Endothelial cell (in vitro differentiated cells): ENCODE measurements at places on chromosomes 2 and 18.

GRCh38 chr18:10054366-10054765 lies 140.6 kb downstream of the VAPA start:
- no peak for DNase-seq

DNA sequence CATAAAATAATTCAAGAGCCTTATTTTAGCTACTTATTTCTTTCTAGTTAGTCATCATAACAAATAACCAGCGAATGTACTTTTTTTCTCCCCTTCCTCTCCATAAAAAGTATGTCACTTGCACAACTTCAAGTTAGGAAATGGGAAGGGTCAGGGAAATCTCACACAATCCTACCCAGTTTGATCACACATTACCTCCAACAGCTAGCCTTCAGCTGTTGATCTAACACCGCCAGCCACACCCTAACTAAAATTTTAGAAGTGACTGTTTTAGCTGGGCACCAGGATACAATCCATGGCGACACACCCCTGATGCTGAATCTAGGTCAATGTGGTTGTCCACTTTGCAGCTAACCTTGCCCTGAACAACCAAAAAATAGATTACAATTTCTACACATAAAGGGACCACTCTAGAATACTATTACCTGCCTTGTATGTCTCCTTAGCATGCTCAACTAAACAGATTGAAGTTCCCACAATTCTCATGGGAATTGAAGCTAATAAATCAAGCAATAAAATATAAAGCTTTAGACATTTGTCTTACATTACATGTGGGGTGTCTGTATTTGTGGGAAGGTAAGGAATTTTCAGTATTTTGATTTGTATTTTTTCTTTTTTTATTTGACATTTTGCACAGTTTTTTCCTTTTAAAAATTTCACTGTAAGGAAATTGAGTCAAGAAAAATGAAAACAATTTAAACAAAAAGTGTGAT lies 7.3 kb upstream of the COL3A1 start:
- no peak for DNase-seq

GRCh38 chr2:230219419-230220331 lies at the start of gene SP110:
SP110 (minus strand) TSS chr2:230219984; CDS start chr2:230216927, 3,057 bp downstream.
- DNase-seq, result peak; percentile 47

GRCh38 chr2:113162173-113162572 lies 11.6 kb upstream of the PSD4 start:
- DNase-seq, result no peak

GRCh38 chr2:9753276-9753600 lies 90.0 kb upstream of the TAF1B start:
- DNase-seq, result no peak

GRCh38 chr18:63146828-63147409 lies 172.7 kb downstream of the BCL2 start:
- no peak for DNase-seq

- DNase-seq, result no peak
Measured at GRCh38 chr2:48169141-48169592, 262.9 kb upstream of the FBXO11 start.

- peak; percentile 46 for DNase-seq
Measured at GRCh38 chr2:215436705-215437565, 1.1 kb upstream of the FN1 start.

- DNase-seq, result no peak
Measured at GRCh38 chr18:2172881-2173280, 398.4 kb downstream of the METTL4 start.

DNA sequence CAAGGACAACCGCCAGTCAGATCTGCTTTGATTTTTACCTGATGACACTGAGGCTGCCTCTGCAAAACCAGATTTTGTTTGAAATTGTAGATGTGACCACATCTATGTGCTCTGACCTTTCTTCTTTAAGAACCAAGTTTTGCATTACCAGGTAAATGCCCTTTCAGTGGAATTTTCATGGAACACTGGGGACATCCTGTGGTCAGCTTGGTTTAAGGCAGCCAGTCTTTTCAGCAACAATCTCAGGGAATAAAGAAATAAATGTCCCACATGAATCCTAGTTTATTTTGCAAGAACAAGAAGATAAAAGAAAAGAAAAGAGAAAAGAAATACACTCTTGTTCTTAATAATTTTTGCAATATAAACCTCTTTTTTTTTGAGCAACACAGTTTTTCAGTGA lies 90.6 kb downstream of the POU3F3 start:
- DNase-seq, result peak; percentile 45

- no peak for DNase-seq
Measured at GRCh38 chr2:5742126-5742525, 49.9 kb downstream of the SOX11 start.

GRCh38 chr2:15582710-15583357 lies 8.8 kb upstream of the DDX1 start:
- no peak for DNase-seq
